ENCODE measurements at places on chromosomes 5 and 9. TPM values are rescaled to one million over a fixed set of nuclear protein-coding genes. Genes with fewer than 3 reads are reported as not detected.

The CNTFR gene
- total RNA-seq, result 1.1 TPM

The DNAH5 gene
- total RNA-seq, result 0.43 TPM

The SPINK7 gene
- not detected for total RNA-seq

The UBE2QL1 gene
- total RNA-seq, result 0.03 TPM

The SH3TC2 gene
- total RNA-seq, result 21.8 TPM

The TRPM6 gene
- 0.16 TPM for total RNA-seq

The SPATA31C2 gene
- total RNA-seq, result not detected

The PDLIM4 gene
- total RNA-seq, result 1.8 TPM

The TMEM215 gene
- not detected for total RNA-seq

The ZNG1F gene
- 12.4 TPM for total RNA-seq

The PCSK5 gene
- 0.08 TPM for total RNA-seq

The SPATA31D4 gene
- not detected for total RNA-seq

The ADGRD2 gene
- not detected for total RNA-seq

The PPIC gene
- 20.1 TPM for total RNA-seq

The STOML2 gene
- 140 TPM for total RNA-seq

The GPR150 gene
- total RNA-seq, result not detected

The CDH9 gene
- not detected for total RNA-seq

The RAD23B gene
- total RNA-seq, result 106 TPM

The ANXA2R gene
- total RNA-seq, result 0.45 TPM

The ZFP2 gene
- total RNA-seq, result not detected

The SIT1 gene
- total RNA-seq, result not detected
